ENCODE measurements at places on chromosomes 3 and 15.

DNA sequence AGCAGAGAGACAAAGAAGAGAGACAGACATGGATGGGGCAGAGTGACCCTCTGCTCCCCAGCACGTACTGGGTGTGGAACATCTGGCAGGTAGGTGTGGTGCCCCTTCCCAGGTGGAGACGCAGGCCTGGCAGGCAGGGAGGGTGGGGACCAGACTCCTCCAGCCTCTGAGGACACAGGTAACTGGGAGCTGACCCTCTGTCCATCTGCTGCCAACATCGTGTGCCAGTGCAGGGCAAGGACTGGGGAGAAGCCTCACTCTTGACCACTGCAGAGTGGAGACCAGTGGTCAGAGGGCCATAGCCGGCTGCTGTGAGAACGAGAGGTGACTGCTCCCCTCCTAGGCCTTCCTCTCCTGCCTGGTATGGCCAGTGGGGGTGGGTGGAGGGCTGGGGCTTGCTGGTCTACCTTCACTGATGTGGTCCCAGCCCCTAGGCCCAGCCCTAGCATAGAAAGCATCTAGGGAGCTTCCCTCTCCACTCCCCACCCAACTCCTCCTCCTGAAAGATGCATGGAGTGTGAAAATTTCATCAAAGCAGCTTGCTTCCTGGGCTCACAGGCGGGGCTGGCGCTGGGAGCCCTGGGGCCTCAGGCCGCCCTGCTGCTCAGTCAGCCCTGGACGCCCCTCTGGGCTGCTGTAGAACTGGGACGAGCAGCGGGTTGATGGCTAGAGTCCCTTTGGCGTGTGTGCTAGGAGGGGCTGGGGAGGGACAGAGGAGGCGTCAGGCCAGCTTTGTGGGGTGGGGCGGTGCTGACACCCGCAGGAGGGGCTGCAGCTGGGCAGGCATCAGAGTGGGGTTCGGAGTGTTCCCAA lies 90.3 kb downstream of the PLXNA1 start:
- DNase-seq: no peak

- DNase-seq: no peak
These were observed 1.1 kb downstream of the C2CD4B start for GRCh38 chr15:62164014-62164395.

DNA sequence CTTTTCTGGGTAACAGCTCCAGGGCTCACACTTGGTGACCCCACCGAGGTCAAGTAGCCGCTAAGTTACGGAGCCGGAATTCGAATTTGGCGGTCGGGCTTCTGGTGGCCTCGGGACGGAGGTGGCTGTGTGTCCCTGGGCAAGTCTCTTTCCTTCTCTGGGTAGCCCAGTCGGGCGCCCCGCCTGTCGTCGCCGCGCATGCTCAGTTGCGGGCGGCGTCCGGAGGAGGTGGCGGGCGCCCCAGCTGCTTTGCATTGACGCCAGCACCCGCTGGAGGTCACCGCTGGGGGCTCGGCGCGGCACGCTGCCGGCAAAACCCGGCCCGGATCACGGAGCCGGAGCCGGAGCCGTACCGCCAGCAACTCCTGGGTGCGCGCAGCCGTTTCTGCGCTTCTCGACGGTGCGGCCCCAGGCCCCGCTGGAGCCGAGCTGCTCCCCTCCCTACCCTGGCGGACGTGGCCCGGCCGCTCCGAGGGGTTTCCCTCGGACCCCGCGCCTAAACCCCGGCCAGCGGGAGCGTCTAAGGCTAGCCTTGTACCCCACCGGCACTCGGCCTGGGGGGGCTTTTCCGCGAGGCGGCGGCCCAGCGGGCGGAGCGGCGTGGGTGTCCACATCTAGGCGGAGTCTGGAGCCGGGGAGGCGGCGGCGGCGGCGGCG lies 474 bp upstream of the PDE8A start:
- peak; percentile 86 for DNase-seq

- no peak for DNase-seq
These were observed 144.0 kb downstream of the GREM1 start for GRCh38 chr15:32861761-32862160.

DNA sequence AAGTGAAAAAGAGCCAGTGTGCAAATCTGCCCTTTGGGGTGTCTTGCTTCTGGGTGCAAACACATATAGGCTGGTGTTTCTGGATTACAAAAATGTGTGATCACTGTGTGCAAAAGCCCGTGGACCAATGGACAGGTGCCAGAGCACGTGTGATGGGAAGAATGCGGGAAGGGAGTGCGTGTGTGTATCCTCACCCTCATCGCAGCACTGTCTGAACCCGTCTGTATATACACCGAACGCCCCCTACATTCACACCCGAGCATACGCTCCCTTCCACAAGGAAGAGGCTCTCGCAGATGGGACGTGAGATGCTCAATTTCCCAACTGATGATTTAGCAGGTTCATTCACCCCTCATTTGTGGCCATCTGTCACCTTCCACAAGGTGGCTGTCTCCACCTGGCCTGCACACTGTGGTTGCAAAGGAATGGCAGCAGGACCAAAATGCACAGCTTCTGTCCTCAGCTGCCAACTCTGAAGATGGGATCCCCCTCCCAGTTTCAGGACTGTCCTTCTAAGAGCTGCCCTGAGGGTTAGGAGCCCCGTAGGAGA lies 19.4 kb upstream of the SLC6A1 start:
- no peak for DNase-seq

GRCh38 chr15:89041507-89041906 lies 46.7 kb upstream of the ABHD2 start:
- DNase-seq: no peak

DNA sequence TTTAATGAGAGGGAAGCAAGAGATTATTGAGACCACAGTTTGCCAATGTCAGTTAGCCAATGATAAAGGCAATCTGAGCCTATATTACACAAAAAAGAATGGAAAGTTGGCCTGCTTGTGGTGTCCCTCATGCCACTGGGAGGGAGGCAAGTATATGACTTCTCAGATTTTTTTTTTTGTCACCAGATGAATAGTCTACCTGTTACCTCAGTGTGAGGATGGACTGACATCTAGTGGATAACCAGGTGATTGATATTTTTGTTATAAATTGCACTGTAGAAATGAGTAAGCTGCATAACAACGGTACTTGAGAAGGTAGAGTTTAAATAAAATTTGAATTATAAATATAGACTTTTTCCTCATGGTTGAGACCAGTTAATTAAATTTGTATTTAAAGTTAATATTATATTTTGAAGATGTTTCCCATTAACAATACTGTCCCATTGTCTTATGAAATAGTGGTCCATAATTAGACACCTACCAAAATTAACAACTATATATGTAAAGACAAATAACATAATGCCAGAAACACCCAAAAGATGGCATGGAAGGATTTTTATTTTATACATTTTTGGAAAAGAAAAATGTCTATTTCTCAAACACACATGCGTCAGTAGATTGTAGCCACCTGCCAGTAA lies 237.8 kb upstream of the GADL1 start:
- DNase-seq: no peak

DNA sequence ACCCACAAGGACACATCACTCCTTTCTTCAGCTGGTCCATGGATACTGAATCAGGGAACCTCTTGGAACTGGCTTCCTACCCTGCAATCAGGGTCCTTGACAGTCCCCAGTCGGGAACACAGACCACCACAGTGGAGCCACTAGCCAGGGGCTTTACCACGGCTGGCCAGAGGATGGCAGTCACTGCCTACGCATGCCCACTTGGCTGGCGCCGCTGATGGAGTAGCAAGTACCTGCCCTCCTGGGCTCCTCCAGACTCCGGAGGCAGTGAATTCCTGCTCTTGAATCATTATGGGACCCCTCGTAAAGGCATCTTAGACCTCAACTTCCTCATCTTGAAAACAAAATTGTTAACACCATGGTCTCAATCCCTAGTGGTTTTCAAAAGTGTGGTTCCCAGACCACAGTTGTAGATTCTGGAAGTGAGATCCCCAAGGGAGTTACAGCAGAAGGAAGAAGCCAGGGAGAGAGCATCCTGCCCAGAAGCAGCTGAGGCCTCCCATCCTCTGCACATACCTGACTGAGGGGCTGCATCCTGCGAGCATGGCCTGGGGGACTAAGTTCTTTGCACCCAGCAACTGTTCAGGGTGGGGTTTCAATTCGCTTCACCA lies 9.1 kb upstream of the SKIC8 start:
- DNase-seq: no peak

GRCh38 chr3:52722491-52722890 lies 16.6 kb downstream of the SPCS1 start:
- no peak for DNase-seq

GRCh38 chr3:49714728-49715550 lies 4.5 kb downstream of the AMIGO3 start:
- DNase-seq: no peak

- DNase-seq: no peak
These were observed 37.2 kb downstream of the HMG20A start for GRCh38 chr15:77457905-77458265.

DNA sequence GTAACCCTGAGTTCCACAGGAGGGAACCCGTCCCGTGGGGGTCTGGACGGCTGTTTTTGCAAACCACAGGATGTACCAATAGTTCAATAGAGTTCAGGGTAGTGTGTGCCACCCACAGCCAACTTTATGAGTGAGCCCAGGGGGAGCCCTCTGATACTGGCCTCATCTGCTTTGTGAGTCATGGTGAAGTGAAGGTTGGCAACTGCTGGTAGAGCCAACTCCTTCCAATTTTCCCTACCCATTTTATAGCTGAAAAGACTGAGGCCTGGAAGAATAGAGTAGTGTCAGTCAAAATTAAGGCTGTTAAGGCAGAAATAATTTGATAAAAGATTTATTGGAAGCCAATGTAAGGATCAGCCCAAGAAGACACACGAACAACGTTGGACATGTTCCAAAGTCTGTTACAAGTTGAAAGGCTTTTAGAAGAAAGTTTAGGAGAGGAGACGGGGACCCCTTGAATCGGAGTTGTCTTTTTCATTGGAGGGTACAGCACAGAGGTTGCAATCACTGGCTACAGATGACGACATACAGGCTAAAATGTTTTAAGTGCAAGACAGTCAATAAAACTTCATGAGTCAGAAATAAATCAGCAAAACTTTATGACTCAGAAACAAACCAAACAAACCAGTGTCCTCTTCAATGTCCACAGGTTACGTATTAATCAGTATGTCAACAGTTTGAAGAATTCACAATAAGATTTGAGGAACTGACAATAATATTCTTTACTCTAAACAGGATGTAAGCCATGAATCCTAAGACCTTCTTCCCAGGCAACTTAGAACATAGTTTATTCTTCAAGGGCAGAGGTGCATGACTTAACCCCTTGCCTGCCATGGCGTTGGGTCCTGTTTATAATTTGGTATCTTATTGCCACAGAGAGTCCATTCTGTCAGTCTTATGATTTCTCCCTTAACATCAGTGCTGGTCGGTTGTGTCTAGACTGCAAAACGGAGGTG lies 62.9 kb upstream of the NR2E3 start:
- DNase-seq: no peak

DNA sequence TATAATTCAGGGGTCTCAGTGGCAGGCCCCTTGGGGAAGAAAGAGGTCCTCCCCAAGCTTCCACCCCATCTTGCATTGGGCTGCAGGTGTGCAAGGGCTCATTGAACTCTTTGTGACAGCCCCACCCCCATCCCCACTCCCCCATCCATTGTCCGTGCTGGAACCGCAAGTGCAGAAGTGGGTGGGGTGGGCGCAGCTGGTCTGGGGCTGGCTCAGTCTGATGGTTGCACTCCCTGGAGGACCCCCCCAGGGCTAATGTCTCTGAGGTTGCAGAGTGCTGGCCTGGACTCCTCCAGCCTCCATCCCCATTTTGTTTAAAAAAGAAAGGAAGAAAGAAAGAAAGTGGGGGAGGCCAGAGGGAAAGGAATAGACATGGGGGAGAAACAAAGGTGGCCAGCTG lies 42.3 kb upstream of the ARL8B start:
- DNase-seq: no peak

GRCh38 chr15:79221696-79222095 lies 60.8 kb upstream of the ANKRD34C start:
- no peak for DNase-seq

- no peak for DNase-seq
These were observed 1108.5 kb upstream of the EPHA6 start for GRCh38 chr3:95705786-95706418.

DNA sequence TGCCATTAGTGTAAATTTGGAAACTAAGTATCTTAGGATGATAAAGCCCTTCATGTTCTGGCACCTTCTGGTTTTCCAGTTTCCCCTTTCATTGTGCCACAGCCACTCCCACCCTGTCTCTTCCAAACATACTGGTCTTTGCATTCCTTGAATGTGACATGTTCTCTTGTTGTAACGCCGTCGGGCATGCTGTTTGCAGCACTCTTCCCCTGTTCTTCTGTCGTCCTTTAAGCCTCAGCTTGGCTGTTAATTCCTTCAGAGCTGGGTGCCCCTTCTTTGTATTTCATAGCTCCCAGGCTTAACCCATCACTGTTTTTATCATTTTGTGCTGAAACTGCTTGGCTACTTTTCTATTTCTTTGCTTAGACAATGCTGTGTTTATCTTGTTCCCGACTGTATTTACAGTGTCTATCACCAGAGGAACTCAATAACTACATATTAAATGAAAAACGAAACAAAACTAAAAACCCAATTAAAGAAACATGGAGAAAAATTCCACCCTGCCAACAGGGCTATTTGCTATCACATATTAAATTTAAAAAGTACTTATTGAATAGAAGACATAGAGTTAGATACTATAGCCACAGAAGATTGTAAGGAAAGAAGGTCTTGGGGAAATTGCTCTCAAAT lies 95.4 kb upstream of the KCNAB1 start:
- no peak for DNase-seq

DNA sequence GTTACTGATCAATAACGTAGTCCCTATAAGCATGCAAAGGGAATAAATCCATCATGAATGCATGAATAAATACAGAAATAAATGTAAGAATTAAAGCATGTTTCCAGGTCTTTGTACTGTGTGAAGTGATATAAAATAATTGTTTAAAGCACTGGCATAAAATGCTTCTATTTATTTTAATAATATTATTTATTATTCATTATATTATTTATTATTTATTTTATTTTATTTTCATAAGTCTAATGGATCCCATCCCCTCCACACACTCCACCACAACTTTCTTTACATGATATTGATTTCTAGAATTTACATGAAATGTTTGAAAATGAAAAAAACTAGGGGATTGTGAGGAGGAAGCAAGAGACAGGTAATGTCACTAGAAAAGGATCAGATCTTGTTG lies 73.5 kb downstream of the MCF2L2 start:
- DNase-seq: no peak

DNA sequence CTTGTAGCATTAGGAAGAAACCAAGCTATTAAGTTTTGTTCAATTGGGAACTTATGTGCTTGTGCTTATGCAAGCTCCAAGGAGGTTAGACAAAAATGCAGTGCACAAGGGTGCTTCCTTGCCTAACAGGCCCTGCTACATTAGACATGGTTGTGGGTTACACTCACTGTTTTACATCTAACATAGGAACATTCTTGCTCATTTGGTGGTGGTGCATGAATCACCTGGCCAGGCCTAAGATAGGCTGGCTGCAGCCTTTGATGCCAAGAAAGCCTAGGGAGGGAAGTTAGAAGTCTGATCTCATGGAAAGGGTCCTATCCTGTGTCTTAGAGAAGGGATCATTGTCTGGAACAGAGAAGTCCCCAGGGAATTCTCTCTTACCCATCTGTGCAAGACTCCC lies 43.5 kb downstream of the CA12 start:
- DNase-seq: no peak

All from activated CD8-positive, alpha-beta memory T cell treated with anti-CD3 and anti-CD28 coated beads for 1 hour (primary cell).